Upper lobe of right lung (tissue), 1 donor: ENCODE measurements at places on chromosomes 6 and 20. TPM values are rescaled to one million over a fixed set of nuclear protein-coding genes. Genes with fewer than 3 reads are reported as not detected.

Gene FOXP4
- total RNA-seq, result 29.9 TPM

Gene SLC13A3
- total RNA-seq, result 1.6 TPM

Gene PNPLA1
- total RNA-seq, result 0.35 TPM

Gene HTR1E
- not detected for total RNA-seq

Gene RAMACL
- 8.0 TPM for total RNA-seq

Gene GGTLC1
- total RNA-seq, result 105 TPM

Gene DTD1
- 19.9 TPM for total RNA-seq

Gene MLIP
- 0.20 TPM for total RNA-seq

Gene FAM50B
- 13.1 TPM for total RNA-seq

Gene LRRC73
- 0.55 TPM for total RNA-seq

Gene HSPA1L
- 2.0 TPM for total RNA-seq

Gene APOBEC2
- total RNA-seq, result not detected

Gene GRM4
- 0.29 TPM for total RNA-seq

Gene HUS1B
- 1.0 TPM for total RNA-seq

Gene C20orf141
- total RNA-seq, result not detected

Gene CD24
- total RNA-seq, result 63.6 TPM

Gene SOX18
- 135 TPM for total RNA-seq

Gene TSHZ2
- total RNA-seq, result 5.2 TPM

Gene KCNS1
- 1.6 TPM for total RNA-seq

Gene CEP85L
- total RNA-seq, result 10.5 TPM

Gene SYCP2
- 1.9 TPM for total RNA-seq

Gene PROKR2
- not detected for total RNA-seq

Gene SLC52A3
- total RNA-seq, result 3.6 TPM

Gene BHLHE23
- not detected for total RNA-seq

Gene APCDD1L
- total RNA-seq, result not detected
